ENCODE measurements at places on chromosomes 4 and X.

GRCh38 chr4:4763822-4764557, 95.5 kb upstream of the MSX1 start:
- H3K27ac ChIP-seq = no peak overlapping the region
- peak overlapping the region; percentile 55 for H3K4me3 ChIP-seq
- H3K36me3 ChIP-seq = peaks cover 3% of the 10 kb centered on the region

DNA sequence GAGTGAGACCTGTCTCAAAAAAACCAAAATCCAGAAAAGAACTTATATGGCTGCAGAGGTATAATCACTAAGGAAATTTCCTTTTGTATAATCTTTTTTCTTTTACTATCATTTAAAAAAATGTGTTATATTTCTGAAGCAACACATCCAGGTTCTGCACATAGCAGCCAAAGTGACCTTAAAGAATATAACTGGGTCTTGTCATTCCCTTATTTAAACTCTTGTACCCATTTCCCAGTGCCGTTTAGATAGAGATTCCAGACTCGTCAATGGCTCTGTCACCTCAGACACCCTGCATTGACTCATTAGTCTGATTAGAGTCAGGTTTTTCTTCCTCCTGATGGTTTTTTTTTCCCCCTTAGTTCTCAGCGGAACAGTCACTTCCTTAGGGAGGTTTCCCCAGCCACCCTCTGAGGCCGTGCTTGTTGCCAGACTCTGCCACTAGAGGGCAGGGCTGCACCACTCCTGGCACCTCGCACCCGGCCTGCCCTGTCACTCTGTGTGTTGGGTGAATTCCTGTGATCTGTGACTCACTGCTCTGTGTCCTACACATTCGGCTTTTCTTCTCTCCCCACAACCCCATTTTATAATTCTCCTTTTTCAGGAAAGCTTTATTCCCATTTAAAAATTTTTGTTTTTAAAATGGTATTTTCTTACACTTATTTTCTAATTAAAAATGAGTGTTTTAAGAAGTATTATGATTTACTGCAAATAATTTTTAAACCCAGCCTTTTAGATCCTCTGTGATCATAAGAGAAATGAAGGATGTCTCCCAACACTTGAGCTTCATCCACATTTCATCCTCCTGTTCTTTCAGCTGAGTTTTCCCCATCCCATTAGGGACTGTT, 32.1 kb downstream of the HTT start:
- DNase-seq = peak; percentile 76
- no peak overlapping the region for H3K4me3 ChIP-seq
- H3K36me3 ChIP-seq = peaks cover 58% of the 10 kb centered on the region
- H3K27ac ChIP-seq = peak overlapping the region; percentile 42
- peaks cover 13% of the 10 kb centered on the region for H3K4me1 ChIP-seq
- no peaks in the 10 kb centered on the region for H3K27me3 ChIP-seq

GRCh38 chrX:66731398-66731797, 92.5 kb upstream of the EDA2R start:
- DNase-seq = no peak
- no peaks in the 10 kb centered on the region for H3K27me3 ChIP-seq
- H3K4me1 ChIP-seq = no peaks in the 10 kb centered on the region
- peaks cover 2% of the 10 kb centered on the region for H3K36me3 ChIP-seq
- no peak overlapping the region for H3K27ac ChIP-seq
- no peak overlapping the region for H3K4me3 ChIP-seq

DNA sequence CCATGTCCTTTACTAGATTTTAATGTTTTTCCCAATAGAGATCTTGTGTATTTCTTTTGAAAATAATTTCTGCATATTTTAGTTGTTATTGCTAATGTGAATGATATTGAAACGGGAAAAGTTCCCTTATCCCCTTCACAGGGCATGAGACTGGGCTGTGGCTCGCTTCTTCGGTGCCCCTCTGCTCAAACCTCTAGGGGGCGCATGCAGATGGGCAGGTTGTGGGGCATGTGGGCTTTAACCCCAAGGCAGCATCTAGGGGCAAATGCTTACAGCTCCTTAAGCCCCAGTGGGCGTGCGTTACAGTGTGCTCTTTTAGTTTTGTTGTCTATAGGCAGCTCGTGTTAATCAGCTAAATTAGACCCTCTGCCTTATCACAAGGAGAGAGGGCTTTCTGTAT, 194.7 kb downstream of the OPHN1 start:
- peaks cover 1% of the 10 kb centered on the region for H3K36me3 ChIP-seq
- no peaks in the 10 kb centered on the region for H3K27me3 ChIP-seq
- no peak for DNase-seq
- H3K27ac ChIP-seq = no peak overlapping the region
- no peaks in the 10 kb centered on the region for H3K4me1 ChIP-seq

DNA sequence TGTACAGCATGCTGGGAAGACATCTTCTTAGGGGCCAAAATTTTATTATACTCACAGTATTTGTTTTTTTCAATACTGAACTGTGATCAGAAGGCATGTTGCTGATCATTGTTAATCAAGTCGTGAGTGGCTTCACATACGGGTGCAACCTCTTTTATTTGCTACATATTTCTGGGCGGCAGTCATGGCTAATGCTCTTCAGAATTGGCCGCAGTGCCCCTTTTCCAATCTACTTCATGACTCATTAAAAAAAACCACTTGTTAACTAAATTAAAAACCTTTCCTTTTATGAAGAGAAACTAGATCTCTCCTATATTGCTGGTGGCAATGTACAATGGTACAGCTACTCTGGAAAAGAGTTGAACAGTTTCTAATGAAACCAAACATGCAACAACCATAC, 101.5 kb upstream of the C1GALT1C1 start:
- DNase-seq = no peak
- H3K27me3 ChIP-seq = no peaks in the 10 kb centered on the region
- no peaks in the 10 kb centered on the region for H3K4me1 ChIP-seq

- no peaks in the 10 kb centered on the region for H3K36me3 ChIP-seq
- no peaks in the 10 kb centered on the region for H3K27me3 ChIP-seq
- no peak for DNase-seq
- no peaks in the 10 kb centered on the region for H3K4me1 ChIP-seq
- no peak overlapping the region for H3K27ac ChIP-seq
Measured at GRCh38 chr4:16626945-16627344, 271.5 kb downstream of the LDB2 start.

GRCh38 chr4:79850626-79851025, 222.4 kb downstream of the ANTXR2 start:
- no peak for DNase-seq
- H3K4me3 ChIP-seq = no peak overlapping the region
- H3K4me1 ChIP-seq = no peaks in the 10 kb centered on the region
- peaks cover 22% of the 10 kb centered on the region for H3K27me3 ChIP-seq
- H3K36me3 ChIP-seq = no peaks in the 10 kb centered on the region

- no peak for DNase-seq
- no peak overlapping the region for H3K4me3 ChIP-seq
- H3K4me1 ChIP-seq = peaks cover 33% of the 10 kb centered on the region
- peaks cover 18% of the 10 kb centered on the region for H3K36me3 ChIP-seq
- no peak overlapping the region for H3K27ac ChIP-seq
Measured at GRCh38 chr4:39731908-39732307, 34.0 kb downstream of the UBE2K start.

DNA sequence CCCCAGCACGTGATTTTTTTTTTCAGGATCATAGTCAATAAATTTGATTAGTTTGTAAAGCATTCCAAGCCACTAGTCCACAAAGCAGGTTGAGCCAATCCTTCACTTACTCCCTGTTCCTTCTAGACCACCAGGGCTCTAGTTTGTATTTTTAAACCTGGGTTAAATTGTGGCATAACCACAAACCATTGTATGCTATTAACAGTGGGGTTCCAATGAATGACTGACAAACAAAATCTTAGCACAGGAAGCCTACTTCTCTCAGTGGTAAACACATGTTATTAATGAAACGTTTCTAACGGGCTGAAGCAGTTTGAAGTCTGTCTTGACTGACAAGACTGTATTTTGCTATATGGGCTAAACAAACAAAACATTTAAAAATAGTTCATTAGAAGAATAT, 48.6 kb upstream of the GYPA start:
- no peaks in the 10 kb centered on the region for H3K4me1 ChIP-seq
- H3K4me3 ChIP-seq = no peak overlapping the region
- DNase-seq = no peak
- peaks cover 2% of the 10 kb centered on the region for H3K36me3 ChIP-seq

DNA sequence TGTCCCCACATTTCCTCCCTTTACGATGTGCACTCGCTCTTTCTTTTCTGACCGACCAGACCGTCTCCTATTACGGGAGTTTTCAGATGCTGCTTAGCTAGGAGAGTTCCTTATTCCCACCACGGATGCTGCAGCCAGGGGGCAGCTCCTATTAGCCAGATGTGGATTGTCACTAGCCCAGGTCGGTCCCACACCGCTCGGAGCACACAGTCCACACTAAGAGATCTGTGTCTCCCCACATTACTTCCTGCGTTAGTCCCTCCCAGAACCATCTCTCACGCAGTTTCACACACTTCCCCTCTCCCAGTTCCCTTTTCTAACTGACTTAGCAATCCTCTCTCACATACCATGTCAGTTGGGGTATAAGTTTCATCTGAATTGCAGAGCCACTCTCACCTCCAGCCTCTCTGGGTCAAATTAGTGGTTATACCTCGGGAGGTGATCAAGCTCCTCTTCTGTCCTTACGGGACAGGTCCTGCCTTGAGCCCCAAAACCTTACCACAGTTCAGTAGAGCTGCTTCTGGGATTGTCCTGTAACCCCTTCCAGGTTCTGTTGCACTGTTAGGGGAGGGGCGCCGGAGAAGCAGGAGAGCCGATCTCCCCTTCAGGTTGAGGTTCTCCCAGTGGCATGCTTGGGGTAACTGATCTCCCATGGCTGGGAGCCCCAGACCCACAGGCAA, 28.2 kb downstream of the SULT1E1 start:
- peak overlapping the region; percentile 29 for H3K27ac ChIP-seq
- H3K36me3 ChIP-seq = peaks cover 3% of the 10 kb centered on the region
- no peaks in the 10 kb centered on the region for H3K27me3 ChIP-seq
- peaks cover 5% of the 10 kb centered on the region for H3K4me1 ChIP-seq
- DNase-seq = no peak
- peak overlapping the region; percentile 65 for H3K4me3 ChIP-seq

DNA sequence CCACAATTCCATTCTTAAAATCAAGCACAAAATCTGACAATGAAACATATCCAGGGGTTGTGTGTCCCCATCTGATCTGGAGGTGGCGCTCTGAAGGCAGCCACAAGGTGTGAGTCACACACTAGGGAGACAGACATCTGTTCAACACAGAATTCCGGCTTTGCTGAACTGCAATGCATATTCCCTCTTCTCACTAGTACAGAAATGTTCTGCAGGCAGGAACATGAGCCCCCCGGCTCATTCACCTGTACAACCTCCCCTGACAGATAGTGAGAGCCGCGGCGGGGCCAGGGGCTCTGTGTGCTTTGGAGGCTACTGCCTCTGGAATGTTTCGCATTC, 41.9 kb downstream of the WDR1 start:
- no peak overlapping the region for H3K4me3 ChIP-seq
- H3K36me3 ChIP-seq = peaks cover 48% of the 10 kb centered on the region
- peaks cover under 1% of the 10 kb centered on the region for H3K4me1 ChIP-seq
- no peaks in the 10 kb centered on the region for H3K27me3 ChIP-seq
- no peak for DNase-seq

DNA sequence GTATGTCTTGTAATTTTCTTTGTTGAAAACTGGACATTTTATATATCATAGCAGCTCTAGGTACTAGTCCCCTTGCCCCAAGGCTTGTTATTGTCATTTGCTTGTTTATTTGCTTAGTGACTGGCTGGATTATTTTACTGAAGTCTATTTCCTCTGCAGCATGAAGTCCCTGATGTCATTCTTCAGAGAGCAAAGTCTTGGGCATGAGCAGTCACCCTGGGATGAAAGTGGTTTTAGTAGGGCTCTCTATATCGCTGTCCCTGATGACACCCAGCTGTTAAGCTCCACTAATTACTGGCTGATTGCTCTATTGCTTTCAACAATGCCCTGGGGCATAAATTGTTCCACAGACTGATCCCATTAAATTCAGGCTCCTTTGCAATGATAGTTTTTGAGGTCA, 113.5 kb upstream of the USP9X start:
- H3K36me3 ChIP-seq = no peaks in the 10 kb centered on the region
- no peak overlapping the region for H3K27ac ChIP-seq
- H3K4me3 ChIP-seq = no peak overlapping the region
- no peaks in the 10 kb centered on the region for H3K27me3 ChIP-seq
- DNase-seq = no peak

- no peak for DNase-seq
- no peaks in the 10 kb centered on the region for H3K4me1 ChIP-seq
- H3K27me3 ChIP-seq = no peaks in the 10 kb centered on the region
- H3K27ac ChIP-seq = no peak overlapping the region
Measured at GRCh38 chrX:142076633-142077032, 128.5 kb downstream of the MAGEC2 start.

DNA sequence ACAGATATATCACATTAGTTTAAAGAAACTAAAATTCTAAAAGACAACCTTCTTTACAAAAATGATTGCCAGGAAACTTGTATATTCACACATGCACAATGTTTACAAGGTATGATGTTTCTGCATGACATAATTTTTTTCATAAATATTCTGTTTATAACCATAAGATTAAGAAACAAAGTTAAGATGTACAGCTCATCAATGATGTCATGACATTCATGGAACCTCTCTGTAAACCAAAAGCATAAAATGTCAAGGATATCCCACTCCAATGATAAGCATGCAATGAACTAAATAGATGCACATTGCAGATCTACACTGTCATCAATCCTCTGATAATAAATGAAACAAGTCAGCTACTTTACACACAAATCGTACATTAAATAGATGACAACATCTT, 136.0 kb downstream of the MAB21L2 start:
- peaks cover 5% of the 10 kb centered on the region for H3K4me1 ChIP-seq
- no peak overlapping the region for H3K27ac ChIP-seq

DNA sequence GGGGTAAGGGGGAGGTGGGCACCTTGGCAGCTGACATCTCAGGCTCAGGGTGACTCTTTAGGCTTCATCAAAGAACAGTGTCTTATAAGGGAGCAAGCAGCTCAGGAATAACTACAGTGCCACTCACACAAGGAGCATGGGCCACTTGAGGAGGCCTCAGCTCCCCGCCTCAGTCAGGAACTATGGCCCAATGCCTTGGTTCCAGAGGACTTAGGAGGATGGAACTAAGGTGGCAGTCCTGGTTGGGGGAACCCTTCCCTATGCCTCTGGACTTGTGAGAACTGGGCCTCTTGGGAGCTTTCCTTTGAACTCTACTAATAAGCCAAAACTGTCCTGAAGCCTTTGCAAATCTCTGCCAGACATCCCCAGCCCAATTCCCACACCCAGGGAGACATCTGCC, 160.6 kb downstream of the EFNB1 start:
- no peaks in the 10 kb centered on the region for H3K4me1 ChIP-seq
- DNase-seq = no peak
- no peaks in the 10 kb centered on the region for H3K27me3 ChIP-seq
- no peak overlapping the region for H3K27ac ChIP-seq
- H3K36me3 ChIP-seq = no peaks in the 10 kb centered on the region

GRCh38 chr4:10131202-10131601, 14.6 kb upstream of the WDR1 start:
- H3K4me1 ChIP-seq = no peaks in the 10 kb centered on the region
- no peak overlapping the region for H3K27ac ChIP-seq
- peaks cover 11% of the 10 kb centered on the region for H3K27me3 ChIP-seq
- H3K4me3 ChIP-seq = no peak overlapping the region
- no peaks in the 10 kb centered on the region for H3K36me3 ChIP-seq

GRCh38 chrX:74353984-74354383, 50.0 kb downstream of the ZCCHC13 start:
- no peak for DNase-seq
- peaks cover 10% of the 10 kb centered on the region for H3K27me3 ChIP-seq
- H3K27ac ChIP-seq = no peak overlapping the region
- H3K4me1 ChIP-seq = peaks cover 6% of the 10 kb centered on the region
- H3K36me3 ChIP-seq = no peaks in the 10 kb centered on the region
- no peak overlapping the region for H3K4me3 ChIP-seq
